ENCODE measurements at places on chromosomes 12 and 14. TPM values are rescaled to one million over a fixed set of nuclear protein-coding genes. Genes with fewer than 3 reads are reported as not detected.
A peak's percentile ranks its signal among the peaks of the same experiment; 100 is the strongest.

- peak; percentile 77 for DNase-seq
Measured at GRCh38 chr14:106556665-106557289, 1030.4 kb downstream of the TMEM121 start.

DNA sequence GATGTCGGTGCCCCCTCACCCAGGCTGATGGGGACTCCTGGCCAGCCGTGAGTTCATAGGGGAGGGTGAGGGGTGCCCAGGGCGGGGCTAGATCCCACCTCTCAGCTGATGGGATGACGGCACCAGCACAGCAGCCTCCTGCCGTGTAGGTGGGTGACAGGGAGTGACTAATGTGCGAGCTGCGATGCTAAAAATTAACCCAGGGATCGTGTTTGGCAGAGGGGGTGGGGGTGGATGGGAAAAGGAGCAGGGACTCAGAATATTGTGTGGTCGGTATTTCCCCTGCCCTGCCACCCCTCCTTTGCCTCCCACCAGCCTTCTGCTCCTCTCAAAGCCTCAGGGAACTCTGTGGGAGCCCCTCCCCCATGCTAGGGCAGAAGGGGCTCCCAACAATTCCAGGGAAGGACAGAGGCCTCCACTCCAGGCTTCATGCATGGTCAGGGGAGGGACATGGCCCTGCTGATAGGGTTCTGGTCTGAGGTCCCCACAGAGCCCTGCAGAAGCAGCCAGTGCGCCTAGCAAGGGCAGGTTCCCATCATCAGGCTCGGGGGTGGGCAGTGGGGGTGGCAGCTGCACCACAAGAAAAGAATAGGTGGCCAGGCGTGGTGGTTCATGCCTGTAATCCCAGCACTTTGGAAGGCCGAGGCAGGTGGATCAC lies 12.5 kb downstream of the TAMALIN start:
- no peak for DNase-seq

GRCh38 chr14:91332986-91333649 lies 84.5 kb downstream of the CCDC88C start:
- DNase-seq, result no peak

DNA sequence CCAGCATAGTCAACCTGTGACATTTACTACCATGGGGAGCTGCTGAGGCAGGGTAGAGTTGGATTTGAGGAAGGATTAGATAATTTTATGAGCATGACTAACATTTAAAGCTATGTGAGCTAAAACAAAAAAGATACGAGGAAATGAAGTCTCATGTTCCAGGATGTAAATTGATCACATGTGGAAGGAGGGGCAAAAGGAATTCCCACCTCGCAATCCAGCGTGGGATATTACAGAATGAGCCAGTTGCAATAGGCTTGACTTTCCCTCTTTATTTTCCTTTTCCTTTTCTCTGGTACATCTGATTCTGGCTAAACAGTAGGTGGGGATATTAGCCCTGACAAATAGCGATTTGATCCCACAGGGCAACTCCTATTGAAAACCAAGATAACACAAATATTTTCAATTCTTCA lies 214.9 kb upstream of the HMGA2 start:
- no peak for DNase-seq

DNA sequence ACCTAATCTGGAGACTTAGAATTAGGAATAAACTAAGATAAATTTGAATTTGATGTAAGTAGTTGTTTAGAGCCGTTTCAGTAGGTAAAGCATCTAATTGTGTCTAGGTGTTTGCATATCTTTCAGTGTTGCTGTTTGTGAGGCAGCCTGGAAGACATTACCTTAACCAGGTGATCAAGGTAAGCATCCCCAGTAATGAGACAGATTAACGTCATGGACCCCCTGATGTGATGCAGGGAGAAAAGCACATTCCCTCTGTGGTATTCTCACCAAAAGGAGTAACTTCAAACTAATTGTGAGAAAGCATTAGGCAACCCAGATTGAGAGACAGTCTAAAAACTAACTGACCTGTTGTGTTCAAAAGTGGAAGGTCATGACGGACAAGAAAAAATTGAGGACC lies 251.6 kb downstream of the NUAK1 start:
- DNase-seq, result no peak

GRCh38 chr12:1616233-1617066 lies 12.6 kb upstream of the WNT5B start:
- no peak for DNase-seq

GRCh38 chr12:66119870-66120241 lies 10.7 kb downstream of the LLPH start:
- DNase-seq, result no peak

- no peak for DNase-seq
Measured at GRCh38 chr14:104919993-104920315, 4.7 kb upstream of the PLD4 start.

DNA sequence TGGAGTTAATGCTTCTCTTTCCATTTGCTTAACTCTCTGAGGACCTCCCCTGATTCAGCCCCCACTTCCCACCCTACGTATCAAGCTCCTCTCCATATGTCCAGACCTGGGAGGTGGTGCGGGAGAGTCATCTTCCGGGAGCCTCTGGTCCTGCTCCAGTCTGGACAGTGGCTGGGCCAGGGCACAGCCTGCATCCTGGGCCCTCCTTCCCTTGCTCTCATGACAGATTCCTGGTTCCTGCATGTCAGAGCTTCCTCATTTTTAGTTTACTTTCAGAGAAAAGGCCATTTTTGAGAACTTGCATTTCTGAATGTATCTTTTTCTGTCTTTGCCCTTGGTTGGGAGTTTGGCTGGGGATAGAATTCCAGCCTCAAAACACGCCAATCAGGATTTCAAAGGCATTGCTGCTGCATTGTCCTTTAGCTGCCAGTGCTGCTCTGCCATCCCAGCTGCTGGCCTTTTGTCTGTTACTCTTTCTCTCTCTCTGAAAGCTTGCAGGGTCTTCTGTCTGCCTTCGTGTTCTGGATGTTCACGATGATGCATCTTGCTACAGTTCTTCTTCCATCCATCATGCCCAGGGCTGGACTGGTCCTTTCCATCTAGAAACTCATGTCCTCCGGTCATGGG lies 54.7 kb downstream of the SLC6A12 start:
- no peak for DNase-seq

DNA sequence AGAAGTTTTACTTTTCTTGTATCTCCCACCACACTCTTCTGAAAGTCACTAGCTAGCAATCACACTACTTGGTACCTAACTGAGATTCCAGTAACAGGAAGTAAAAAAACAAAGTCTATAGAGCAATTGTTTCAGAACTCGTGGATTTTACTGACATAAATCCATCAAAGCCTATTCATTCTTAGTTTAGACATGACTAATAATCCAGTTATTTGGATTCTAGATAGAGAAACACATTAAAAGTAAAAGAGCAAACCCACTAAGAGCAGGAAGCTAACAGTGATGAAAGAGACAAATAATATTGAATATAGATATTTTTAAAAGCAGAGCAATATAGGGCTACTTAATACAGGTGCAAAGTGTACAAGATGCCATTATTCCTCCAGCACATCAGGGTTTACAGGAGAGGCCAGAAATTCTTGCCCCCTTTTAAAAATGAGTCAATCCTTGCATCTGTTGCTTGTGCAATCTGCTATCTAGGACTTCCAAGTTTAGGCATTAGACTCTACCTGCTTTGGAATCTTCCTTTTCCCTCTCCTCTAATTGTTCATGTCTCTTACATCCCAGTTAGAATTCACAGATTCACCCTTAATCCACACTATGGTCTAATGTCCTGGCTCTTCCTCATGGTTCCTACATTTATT lies 6.0 kb downstream of the HEATR5A start:
- DNase-seq, result no peak

GRCh38 chr14:26963711-26964110 lies 365.9 kb upstream of the NOVA1 start:
- DNase-seq, result no peak

Gene CARMIL3
- 0.59 TPM for total RNA-seq

Gene POTEM
- total RNA-seq, result not detected

Gene KLRF1
- 1.3 TPM for total RNA-seq
